ENCODE measurements at places on chromosomes 4 and X.
A peak's percentile ranks its signal among the peaks of the same experiment; 100 is the strongest.

DNA sequence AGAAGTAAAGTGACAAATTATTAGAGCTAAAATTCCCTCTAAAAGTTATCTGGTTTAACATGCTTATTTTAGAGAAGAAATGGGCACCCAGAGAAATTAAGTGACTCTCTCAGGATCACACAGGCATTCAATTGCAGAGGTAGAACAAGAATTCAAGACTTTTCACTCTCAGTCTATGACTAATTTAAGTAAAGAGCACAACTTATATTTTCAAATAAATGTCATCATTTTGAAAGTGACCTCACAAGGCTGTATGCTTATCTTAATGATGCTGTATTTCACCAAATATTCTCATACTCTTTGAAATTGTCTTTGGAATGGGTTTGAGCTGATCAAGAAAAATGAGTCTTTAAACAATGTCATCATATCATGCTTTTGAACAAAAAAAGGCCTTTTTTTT lies 15.3 kb downstream of the GPR174 start:
- DNase-seq = no peak

- no peak for DNase-seq
These were observed 27.7 kb upstream of the TEC start for GRCh38 chr4:48297256-48297846.

DNA sequence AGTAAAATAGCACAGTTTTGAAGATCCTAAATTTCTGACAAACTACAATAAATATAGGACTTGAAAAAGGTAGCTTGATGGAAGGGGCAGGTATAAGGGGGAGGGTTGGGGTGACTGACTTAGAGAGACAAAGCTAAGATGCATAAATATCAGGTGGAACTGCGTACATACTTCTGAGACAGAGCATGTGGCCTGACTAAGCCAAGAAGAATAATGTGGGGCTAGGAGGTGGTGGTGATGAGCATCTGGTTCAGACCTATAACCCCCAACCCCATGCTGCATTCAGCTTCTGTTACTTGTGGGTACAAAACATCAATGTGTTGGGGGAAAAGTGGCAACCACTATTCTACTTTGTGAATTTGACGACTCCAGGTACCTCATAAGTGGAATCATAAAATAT lies 19.8 kb downstream of the USP9X start:
- DNase-seq = no peak

- DNase-seq = no peak
These were observed 62.7 kb downstream of the TMEM131L start for GRCh38 chr4:153528705-153529485.

DNA sequence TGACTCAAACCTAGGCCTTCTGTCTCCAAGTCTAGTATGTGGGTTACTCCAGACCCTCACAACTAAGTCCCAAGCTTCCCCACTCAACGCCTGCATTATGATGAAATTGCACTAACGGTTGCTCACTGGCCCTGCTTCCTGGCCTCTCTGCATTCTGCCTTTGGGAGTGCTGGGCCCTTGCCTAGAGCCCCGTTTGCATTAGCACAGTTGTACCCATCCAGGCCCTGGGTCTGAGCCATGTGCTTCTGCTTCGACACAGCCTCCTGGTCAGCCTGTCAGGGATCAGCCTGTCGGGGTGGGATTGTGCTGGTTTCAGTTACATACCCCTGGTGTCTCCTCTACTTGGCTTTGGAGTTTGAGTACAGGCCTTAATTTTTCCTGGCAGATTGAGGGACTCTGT lies 58.4 kb downstream of the DCUN1D4 start:
- DNase-seq = no peak

DNA sequence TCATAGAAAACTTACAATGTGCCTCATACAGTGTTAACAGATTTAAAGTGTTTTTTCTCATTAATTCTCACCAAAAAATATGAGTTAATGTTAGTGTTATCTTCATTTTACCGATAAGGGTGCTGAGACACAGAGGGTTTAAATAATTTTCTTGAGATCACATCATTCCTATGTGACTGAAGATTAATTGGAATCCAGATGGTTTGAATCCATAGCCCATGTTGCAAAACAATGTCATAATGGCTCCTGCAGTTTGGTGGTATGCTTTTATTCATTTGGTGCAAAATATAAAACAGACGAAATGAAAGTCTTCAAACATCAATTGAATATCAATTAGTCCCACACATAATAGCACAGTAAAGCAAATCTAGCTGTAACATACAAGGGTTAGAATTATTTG lies 512.2 kb downstream of the FSTL5 start:
- no peak for DNase-seq

GRCh38 chrX:143319526-143319925 lies 197.7 kb downstream of the SPANXN3 start:
- no peak for DNase-seq

DNA sequence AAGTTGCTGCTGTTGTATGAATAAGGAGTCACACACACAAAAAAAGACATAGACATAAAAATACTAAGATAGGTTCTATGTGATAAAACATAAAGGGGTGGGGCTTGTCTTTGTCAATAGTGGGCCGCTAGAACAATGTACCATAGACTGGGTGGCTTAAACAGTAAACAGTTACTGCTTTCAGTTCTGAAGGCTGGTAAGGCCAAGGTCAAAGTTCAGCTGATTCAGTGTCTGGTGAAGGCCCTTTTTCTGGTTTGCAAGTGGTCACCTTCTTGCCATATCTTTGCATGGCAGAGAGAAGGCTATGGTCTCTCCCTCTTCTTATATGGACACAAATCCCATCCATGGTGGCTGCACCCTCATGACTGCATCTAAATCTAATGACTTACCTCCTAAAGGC lies 1980.7 kb downstream of the PCDH7 start:
- DNase-seq = no peak

GRCh38 chr4:25844961-25845712 lies 17.7 kb downstream of the SEL1L3 start:
- no peak for DNase-seq

- peak; percentile 41 for DNase-seq
These were observed 189.6 kb upstream of the LNX1 start for GRCh38 chr4:53780736-53781400.

GRCh38 chr4:123430031-123430430 lies 33.4 kb downstream of the SPRY1 start:
- DNase-seq = no peak

GRCh38 chr4:121177246-121178137 lies 13.4 kb upstream of the TNIP3 start:
- DNase-seq = no peak

- DNase-seq = no peak
These were observed 40.5 kb downstream of the ATP1B4 start for GRCh38 chrX:120402369-120402768.

DNA sequence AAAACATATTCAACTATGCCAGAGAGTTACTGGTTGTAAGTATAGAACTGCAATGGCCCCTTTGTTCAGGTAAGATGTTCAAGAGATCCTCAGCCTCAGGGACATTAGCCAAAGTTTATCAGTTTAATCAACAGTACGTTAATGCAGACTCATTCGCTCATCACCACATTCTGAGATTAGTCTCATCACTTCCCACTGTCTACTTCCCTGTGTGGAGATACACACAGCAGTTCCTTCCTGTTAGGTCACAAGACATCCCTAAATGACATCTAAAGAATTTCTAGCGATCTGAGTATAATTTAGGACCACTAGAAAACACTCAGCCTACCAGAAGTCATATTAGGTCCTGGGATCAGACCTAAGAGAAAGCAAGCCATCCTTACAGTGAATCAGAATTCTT lies 10.4 kb downstream of the SLC10A7 start:
- DNase-seq = no peak

DNA sequence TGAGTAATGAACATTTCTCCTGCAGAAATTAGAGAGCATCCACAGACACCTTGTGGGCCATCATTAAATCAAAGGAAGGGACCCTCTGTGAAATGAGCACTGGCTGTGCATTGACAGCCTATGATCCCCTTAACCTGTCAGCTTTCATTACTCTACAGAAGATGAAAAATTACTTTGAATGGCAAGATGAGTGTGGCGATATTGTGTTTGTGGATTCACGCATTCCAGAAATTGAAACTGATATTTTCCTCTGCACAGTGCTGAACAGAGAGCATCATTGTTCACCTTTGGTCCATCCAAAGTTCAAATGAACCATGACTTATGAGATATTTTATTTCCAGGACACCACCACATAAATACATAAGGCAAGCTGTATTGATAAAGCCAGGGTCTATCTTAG lies 374.8 kb upstream of the ANXA10 start:
- no peak for DNase-seq

DNA sequence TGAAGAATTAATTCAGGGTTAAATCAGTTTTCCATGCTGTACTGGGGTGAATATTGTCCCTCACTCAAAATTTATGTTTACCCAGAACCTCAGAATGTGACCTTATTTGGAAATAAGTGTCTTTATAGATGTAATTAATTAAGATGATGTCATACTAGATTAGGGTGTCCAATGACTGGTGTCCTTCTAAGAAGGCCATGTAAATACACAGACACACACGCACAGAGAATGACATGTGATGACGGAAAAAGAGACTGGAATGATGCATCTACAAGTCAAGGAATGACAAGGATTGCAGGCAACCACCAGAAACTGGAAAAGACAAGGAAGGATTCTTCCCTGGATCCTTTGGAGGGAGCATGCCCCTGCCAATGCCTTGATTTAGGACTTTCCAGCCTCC lies 84.6 kb upstream of the GPR34 start:
- DNase-seq = no peak

- DNase-seq = no peak
These were observed 45.2 kb upstream of the ENPP6 start for GRCh38 chr4:184262901-184263300.

GRCh38 chr4:7280926-7281690 lies 88.8 kb downstream of the SORCS2 start:
- peak; percentile 39 for DNase-seq

DNA sequence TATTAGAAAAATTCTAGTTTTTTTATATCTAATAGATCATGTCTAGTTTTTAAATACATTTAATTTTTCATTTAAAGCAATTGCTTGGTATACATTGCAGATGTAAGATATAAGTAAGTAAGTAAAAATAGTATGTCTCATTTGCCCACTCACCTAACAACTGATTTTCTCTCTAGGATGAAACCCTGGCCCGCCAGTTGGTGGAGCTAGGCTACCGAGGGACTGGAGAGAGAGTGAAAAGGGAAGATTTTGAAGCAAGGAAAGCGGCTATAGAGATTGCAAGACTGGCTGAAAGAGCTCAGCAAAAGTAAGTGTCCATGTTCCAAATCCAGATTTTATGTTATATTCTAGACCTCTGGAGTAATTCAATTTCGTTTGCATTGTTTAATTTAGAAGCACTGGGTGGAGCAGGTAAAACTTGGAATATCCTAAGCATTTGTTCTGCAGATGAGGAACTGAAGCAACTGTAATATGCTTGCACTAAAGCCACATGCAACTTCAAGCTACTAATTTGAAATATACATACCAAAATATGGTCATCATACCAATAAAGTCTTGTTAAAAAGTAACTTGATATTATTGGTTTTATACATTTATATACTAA lies 27.1 kb downstream of the CFAP299 start:
- DNase-seq = no peak

DNA sequence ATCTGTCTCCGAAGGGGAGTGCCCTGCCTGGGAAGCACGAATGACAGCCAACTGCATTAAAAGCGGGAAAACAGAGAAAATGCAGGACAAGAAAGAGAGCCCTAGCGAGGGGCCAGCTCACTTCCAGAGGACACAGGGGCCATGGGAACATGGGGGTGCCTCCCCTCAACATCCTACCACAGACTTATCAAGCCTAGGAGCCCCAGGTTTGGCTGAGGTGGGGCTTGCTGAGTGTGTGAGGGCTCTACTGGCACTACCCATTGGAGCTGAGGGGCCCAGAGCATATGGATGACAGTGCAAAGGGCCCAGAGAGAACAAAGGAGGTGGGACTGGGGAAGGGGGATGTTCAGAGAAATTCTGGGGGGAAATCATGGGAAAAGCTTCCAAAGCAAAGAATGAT lies 101.8 kb downstream of the PJA1 start:
- no peak for DNase-seq

DNA sequence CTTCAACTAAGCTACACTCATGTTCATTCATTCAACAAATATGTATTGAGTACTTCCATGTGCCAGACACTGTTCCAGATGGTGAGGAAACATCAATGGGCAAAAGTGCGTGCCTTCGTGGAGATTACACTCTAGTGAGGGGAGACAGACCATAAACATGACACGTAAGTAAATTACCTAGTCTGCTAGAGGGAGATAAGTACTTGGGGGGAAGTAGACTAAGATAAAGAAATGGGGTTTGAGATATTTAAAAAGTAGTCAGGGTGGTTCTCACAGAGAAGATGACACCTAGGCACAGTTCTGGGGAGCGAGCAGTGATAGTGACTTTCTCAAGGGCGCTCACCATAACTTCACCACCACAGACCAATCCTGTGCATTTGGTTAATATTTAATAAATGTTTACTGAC lies 11.7 kb downstream of the JCHAIN start:
- no peak for DNase-seq

DNA sequence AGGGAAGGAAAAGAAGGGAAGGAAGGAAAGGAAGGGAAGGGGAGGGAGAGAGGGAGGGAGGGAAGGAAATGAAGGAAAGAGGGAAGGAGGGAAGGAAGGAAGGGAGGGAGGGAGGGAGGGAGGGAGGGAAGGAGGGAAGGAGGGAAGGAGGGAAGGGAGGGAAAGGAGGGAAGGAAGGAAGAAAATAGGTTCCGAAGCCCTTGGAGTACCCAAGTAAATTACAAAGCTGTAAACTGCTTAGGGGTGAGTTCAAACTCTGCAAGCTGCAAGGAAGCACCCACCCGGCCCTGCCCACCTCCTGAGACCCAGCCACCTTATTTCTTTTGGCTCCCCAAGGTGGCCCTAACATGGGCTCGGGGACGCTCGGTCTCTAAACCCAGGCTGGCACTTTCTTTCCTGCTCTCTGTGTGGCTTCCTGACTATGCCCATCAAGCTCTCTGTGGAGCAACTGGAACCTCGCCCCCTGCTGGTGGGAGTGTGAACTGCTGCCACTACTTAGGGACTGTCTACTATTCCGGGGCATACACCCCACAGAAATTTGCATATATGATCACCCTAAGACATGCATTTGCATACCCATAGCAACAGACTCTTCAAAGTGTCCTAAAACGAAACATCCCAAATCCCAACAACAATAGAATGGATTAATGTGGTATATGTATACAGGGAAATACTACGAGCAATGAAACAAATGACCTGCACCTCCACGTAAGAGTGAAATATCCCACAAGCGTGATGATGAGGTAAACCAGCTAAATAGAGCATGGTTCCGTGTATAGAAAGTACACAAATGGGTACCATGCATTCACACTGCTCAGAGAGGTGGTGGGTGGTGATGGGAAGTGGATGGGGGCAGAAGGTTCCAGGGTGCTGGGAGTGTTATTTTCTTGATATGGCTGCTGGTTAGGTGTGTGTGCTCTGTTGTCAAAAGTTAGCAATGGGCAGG lies 151.7 kb upstream of the TBL1X start:
- DNase-seq = no peak

GRCh38 chr4:24404281-24404680 lies 180.1 kb downstream of the DHX15 start:
- DNase-seq = no peak
